ENCODE measurements at places on chromosomes 12 and 14.

- no peak for DNase-seq
These were observed 43.5 kb downstream of the DNAI7 start for GRCh38 chr12:25151476-25151875.

DNA sequence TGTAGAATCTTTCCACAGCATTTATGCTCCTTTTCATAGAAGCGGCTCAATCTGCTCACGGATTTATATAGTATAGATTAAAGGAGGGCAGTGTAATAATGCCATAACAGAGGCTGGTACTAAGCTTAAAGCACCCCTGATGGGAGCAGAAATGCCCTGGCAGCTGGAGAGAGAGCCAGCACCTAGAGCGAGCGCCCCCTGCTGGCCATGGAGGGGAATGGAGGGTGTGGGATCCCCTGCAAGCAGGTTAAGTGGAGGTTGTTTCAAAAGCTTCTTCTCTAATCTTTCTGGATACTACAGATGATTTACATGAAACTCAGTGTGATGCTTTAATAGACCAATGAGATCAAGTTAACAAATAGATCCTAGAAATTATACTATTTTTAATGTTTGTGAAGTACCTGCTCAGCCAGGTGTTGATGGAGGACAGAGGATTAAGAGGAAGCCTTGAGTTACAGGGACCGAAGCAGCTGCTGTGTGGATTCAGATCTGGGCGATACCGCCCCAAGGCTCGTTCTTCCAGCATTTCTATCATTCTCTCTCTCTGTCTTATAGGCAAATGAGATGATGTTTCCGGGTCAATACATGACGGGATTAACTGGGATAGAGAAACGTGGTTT is 1519.3 kb upstream of the TMEM132C start:
- no peak for DNase-seq

DNA sequence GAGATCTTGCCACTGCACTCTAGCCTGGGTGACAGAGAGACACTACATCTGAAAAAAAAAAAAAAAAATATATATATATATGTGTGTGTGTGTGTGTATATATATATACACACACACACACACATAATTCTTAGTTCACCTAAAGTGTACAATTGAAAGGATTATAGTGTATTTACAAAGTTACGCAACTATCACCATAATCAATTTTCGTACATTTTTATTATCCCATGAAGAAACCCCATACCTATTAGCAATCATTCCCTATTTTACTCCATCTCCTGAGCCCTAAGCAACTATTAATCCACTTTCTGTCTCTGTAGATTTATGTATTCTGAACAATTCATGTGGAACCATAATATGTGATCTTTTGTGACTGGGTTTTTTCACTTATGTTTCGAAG is 4.4 kb downstream of the SRP54 start:
- no peak for DNase-seq

- DNase-seq = no peak
These were observed 37.7 kb downstream of the KCNMB4 start for GRCh38 chr12:70403826-70404225.

- no peak for DNase-seq
These were observed 1092.1 kb upstream of the TMEM132C start for GRCh38 chr12:127174881-127175280.

GRCh38 chr12:55684761-55685370 is 22.8 kb downstream of the ITGA7 start:
- DNase-seq = no peak

GRCh38 chr12:12721814-12722434 is 4.8 kb downstream of the CDKN1B start:
- no peak for DNase-seq

DNA sequence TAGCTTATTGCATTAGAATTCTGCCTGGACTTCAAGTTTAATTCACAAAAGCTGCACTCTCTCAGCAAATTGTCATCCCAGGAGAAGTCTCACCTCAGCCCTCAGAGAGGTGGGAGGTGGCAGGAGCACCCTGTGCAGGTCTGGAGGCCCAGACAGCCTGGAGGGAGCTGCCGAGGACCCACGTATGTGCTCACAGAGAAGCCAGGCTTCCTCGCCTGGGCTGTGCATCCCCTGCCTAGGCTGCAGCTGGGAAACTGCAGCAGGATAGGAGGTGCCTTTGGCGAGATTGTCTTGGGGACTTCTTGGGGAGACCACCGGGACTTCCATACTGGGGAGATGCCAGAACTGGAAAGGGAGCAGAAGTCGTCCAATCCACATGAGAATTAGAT is 8.8 kb downstream of the CPNE6 start:
- DNase-seq = no peak
